ENCODE measurements at places on chromosomes 4 and X.
A peak's percentile ranks its signal among the peaks of the same experiment; 100 is the strongest.

- DNase-seq = no peak
Measured at GRCh38 chr4:116531870-116532269, 553.5 kb downstream of the TRAM1L1 start.

- no peak for DNase-seq
Measured at GRCh38 chr4:2305766-2306501, 44.0 kb upstream of the MXD4 start.

DNA sequence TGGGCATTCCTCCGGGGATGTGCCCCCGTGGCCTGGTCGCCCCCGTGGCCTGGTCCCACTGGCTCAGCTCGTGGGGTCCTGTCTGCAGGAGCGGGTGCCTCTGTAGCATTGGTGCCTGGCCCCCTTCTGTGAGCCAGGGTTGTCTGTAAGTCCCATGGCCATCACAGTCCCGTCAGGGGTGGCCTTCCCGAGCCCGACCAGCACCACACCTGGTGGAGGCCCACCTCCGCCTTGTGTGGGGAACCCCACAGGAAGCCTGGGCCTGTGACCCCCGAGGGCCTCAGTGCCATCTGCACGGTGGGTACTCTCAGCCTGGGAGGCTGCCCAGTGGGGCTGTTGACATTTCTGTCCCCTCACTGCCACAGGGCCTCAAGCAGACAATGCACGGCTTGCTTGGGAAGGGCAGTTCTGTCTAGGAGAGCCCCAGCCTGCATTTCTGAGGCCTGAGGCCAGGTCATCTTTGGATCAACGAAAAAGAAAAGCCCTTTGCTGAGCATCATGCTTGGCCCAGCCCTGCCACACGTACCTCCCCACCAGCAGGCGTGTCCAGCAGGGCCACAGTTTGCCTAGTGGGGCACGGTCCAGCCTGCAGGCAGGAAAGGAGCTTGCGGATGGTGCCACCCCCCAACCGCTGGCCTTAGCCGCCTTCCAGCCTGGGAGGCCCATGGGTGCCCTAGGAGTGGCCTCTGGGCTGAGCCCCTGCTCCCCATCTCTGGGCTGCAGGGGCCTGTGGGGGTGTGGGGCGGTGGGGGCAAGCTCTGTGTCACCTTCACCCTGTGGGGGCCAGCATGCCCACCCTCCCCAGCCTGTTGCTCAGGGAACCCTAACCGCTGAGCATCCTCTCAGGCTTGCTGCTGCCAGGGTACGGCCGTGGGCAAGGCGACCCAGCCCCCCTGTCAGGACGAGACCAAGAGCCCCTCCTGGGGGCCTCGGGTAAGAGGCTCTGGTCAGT is 23.2 kb downstream of the NKX1-1 start:
- no peak for DNase-seq

GRCh38 chr4:76125816-76126215 is 22.4 kb downstream of the NUP54 start:
- DNase-seq = no peak

DNA sequence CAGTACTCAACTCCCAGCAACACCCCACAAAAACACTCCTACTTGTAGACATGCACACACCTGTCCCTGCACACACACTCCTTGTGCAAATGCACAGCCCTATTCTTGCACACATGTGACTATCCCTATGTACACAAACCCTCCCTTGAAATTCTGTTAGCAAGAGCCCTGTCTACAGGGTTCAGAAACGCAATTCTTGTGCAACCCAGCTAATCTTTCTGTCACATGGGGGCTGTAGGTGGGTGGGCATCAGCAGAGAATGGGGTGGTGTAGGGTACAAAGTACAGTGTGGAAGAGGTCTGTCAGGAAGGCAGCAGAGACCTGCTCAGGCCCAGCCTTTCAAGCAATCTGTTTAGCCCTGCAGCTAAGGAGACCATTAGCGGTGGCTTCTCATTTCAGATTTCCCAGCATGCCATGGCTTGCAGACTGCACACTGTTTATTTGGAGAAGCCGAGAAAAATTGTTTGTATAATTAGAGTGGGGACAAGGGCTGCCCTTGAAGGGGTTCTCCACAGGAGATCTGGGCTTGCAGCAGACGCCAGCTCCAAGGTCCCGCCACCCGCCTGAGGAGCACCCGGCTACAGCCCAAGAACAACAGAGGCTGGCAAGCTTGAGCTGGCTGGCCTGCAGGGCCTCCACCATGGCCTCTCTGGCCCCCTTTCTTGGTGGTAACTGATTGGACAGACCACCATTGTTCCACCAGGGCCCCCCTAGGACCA is 144.0 kb upstream of the PJA1 start:
- peak; percentile 59 for DNase-seq

DNA sequence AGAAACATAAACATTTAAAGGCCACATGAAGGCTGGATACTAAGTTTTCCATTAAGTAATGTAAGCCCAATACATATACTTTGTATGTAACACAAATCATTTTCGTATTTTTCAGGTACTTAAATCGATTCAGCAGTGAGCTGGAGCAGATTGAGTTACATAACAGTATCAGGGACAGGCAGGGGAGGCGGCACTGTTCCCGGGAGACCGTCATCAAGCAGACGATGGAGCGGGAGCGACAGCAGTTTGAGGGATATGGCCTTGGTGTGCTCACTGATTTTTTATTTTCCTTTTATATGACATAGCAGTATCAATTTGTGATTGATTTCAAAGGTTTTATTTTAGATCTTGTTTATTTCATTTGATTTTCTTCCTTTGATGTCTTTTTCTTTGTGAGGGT is 20.7 kb downstream of the TMA16 start:
- no peak for DNase-seq

GRCh38 chrX:24928114-24928513 is 87.7 kb downstream of the ARX start:
- no peak for DNase-seq

- no peak for DNase-seq
Measured at GRCh38 chr4:104408878-104409277, 85.8 kb downstream of the CXXC4 start.

GRCh38 chr4:14084598-14084997 is 457.1 kb upstream of the BOD1L1 start:
- no peak for DNase-seq

GRCh38 chr4:47270201-47270888 is 193.2 kb downstream of the COMMD8 start:
- DNase-seq = no peak

DNA sequence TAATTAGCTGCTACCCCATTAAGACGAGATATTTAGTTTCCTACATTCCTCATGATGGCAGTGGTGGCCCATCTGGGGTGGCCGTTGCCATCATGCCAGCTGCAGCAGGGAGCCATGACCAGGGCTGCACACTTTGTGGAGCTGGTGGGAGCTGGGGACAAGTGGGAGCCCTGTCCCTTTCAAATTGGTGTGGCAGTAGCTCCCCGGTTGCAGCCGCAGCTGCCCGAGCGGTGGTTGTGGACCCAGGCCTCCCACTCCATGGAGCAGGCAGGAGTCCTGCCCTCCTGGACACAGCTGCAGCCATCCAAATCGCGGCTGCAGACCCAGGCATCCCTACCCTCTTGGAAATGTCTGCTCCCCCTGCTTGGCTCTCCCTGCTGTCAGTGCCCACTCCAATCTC is 9.3 kb upstream of the SYTL5 start:
- DNase-seq = no peak

DNA sequence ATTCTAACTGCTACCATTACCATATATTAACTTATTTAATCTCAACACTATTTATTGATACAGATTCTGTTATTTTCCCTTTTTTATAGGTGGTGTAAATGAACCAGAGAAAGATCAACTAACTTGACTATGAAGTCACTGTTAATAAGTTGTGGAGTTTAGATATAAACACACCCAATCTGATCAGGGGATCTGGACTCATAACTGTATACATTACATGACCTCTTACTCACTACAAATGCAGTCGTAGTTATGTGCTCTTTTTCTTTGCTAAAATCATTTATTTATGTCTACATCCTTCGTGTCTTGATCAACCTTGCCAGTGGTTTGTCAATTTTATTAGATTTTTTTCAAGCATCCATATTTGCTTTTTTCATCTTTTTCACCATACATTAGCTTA is 614.8 kb upstream of the FAM241A start:
- no peak for DNase-seq

DNA sequence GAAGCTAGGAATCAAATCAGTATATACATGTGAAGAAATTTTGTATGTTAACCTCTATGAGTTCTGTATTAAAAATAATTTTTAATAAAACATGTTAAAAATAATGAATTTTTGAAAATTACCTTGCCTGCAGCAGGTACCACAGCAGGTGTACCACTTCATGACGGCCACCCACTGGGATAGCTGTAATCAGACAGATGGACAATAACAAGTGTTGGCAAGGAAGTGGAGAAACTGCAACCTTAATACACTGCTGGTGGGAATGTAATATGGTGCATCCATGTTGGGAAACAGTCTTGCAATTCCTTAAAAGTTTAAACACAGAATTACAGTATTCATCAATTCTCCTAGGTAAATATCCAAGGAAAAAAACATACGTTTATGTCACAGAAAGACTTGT is 209.5 kb downstream of the RELL1 start:
- no peak for DNase-seq

DNA sequence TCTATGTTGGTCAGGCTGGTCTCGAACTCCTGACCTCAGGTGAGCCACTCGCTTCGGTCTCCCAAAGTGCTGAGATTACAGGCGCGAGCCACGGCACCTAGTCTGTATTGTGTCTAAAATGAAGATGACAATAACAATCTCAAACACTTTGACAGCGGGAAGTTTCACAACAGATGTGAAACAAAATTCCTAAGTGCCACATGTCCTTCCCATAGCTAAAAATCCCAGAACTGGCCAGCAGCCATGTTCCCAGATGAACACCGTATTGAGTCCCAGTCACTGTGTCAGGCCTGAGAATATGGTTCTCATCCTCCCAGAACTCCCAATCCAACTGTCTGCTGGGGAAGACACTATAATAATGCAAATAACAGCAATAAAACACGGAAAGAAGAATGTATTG is 16.4 kb upstream of the KLHL8 start:
- DNase-seq = no peak

DNA sequence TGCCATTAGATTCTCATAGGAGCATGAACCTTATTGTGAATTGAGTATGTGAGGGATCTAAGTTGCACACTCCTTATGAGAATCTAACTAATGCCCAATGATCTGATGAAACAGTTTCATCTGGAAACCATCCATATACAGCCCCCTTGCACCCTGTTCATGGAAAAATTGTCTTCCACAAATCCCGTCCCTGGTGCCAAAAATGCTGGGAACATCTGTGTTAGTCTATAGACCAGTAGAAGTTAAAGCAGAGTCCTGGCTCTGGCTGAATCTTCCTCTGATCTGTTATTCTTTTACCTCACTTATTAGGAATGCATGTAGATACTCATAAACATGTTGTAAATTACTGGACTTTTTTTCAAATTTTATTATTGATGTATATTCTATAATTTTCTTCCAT is 29.2 kb downstream of the SULT1B1 start:
- no peak for DNase-seq

DNA sequence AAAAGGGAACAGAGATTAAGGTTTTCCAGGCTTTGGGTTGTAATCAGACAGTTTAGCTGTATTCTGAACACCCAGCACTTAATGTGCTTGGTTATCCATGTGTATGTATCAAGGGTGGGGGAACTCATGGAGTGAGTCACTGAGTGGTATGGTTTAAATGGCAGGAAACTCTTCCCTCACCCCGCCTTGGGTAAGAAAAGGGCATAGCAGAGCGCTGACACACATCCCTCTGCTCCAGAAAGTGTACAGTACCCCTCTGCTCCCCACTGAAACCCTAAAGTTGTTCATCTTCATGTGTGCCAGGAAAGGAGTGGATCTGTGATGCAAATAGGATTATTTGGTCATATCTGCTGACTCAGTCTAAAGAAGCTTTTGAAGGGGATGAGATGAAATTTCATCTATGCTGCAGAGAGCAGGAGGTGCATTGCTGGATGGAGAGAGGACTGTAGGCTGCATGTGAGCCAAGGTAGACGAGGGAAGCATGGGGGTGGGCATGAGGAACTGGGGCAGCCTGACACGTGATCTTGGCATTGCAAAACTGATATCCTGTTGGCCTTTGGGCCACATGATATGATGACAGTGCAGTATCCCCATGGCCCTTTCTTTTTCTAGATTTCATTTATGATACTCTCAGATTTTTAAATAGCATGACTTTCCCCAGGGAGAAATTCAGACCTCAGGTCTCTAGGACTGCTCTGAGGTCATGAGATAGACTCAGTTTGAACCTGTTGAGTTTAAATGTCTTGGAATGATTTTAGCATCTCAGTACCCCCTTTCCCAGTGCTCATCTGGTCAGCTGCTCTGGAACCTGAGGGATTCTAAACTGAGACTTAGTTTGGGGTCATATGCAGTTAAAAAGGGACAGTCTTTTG is 84.8 kb downstream of the TMEM164 start:
- DNase-seq = no peak

DNA sequence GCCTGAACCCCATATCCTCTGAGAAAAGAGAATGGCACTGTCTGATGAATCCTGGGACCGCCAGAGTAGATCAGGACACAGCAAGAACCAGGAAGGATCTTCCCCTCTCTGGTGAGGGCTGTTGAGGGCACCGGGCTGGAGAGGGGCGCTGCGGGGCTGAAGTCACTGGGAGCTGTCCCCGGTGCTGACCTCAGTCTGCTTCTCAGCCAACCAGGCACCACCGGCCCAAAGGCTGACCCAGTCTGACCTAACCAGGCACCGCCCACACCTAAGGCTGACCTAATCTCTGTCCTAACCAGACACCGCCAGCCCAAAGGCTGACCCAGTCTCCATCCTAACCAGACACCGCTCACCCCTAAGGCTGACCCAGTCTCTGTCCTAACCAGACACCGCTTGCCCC is 82.8 kb downstream of the CPZ start:
- no peak for DNase-seq

- no peak for DNase-seq
Measured at GRCh38 chrX:153714256-153714655, 9.9 kb downstream of the BCAP31 start.

DNA sequence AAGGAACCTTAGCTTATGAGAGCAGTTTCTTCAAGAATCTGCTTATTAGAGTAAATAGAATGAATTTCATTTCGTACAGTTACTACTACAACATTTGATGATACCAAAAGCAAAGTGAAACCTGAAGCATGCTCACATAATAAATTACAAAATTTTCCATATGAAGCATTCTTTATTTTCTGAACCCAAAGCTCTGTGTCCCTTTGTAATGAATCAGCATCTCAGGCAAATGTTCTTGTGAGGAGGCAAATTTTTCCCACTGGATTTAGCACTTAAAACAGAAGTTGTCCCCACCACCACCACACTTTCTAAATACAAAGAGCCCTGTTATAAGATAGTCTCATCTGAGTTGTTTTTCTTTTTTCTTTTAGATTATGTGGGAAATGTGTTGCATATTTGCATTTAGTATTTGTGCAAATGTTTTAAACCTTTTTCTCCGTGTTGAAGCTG is 70.7 kb upstream of the NFKB1 start:
- no peak for DNase-seq

DNA sequence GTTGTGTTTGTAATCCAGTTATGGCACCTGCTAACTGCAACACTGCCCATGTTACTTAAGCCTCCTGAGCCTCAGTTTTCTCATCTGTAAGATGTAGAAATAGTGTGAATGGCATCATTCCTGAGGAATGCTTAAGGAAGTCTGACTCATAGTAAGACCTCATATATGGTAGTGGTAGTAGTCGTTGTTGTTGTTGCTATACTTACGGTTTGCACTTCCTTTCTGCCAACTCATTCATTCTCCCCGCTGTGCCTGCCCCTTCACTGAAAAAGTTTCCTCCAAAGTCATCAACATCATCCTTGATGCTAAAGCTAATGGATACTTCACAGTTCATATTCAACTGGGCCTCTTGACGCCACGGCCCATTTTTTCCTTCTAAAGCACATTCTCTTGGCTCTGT is 54.2 kb upstream of the SPANXN3 start:
- no peak for DNase-seq
